SJSA1 (cell line): ENCODE measurements at places on chromosomes 6 and 20.

DNA sequence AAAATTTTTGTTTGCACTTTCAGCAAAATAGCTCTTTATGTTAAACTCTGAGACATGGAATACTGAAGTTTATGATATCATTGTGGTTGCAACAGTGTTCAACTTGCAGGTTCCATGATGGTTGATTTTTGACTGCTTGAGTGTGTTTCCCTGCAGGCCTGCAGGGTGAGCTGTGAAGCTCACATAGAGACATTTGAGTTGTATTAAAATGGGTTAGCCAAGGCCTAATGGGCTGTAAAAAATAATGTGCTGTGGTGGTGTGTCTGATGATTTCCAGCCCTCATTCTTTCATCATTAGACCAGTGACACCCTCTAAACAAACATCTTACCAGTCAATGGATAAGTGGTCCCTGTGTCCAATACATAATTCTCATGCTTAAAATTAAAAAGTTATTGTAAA is 321.4 kb downstream of the FARS2 start:
- DNase-seq: no peak

- DNase-seq: no peak
Measured at GRCh38 chr20:15865553-15865952, 707.7 kb downstream of the KIF16B start.

DNA sequence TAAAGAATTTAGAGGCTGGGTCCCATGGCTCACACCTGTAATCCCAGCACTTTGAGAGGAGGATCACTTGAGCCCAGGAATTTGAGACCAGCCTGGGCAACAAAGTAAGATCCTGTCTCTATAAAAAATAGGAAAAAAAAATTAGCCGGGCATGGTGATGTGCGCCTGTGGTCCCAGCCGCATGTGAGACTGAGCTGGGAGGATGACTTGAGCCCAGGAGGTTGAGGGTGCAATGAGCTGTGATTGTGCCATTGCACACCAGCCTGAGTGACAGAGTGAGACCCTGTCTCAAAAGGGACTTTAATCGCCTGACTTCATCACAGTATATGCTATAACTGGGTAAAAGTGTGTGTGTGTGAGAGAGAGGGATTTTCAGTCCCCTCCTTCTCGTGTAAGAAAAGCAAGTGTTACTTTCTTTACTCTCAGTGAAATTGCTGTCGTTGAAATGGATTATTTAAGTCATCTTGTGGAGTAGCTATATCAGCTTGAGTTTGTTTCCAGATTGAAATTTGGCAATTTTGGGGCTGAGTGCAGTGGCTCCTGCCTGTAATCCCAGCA is 7.5 kb downstream of the NCOA3 start:
- DNase-seq: no peak

DNA sequence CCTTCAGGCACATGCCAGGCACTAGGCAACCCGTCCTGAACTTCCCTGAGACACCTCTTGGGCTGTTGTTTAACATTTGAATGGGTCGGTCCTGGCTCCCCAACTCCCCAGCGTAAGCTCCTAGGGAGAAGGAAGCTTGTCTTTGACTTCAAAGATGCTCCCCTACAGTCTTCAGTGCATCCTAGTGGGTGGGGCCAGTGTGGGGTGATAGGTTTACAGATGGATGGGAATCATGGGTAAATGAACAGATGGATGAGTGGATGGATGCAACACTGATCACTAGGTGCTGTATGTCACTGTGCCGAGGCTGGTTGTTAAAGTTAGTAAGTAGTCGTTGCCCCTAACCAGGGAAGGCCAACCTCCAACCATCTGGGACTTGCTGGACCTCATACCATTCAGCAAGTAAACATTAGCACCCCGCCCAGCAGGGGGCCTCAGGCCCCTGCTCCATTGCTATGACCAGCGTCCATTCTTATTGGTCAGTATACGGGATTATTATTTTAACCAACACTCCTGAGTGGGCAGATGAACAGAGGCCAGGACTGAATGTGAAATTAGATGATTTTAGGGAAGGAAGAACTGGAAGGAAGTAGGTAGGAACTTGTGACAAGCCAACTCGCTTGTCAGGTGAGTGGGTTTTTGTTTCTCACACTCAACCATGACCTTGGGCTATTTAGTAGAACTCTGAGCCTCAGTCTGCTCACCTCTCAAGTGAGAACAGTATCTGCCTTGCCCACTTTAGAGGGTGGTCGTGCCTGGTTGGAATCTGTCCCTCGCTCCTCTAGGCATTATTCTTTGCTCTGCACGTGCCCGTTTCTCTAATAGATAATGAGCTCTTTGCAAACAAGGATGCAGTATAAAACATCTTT is 82.9 kb upstream of the FOXP4 start:
- DNase-seq: peak; percentile 75

- DNase-seq: no peak
Measured at GRCh38 chr6:23663652-23664051, 462.4 kb upstream of the NRSN1 start.

GRCh38 chr6:154277629-154278017 is 79.0 kb downstream of the IPCEF1 start:
- no peak for DNase-seq

GRCh38 chr20:50435397-50436051 is 74.7 kb upstream of the PTPN1 start:
- no peak for DNase-seq

DNA sequence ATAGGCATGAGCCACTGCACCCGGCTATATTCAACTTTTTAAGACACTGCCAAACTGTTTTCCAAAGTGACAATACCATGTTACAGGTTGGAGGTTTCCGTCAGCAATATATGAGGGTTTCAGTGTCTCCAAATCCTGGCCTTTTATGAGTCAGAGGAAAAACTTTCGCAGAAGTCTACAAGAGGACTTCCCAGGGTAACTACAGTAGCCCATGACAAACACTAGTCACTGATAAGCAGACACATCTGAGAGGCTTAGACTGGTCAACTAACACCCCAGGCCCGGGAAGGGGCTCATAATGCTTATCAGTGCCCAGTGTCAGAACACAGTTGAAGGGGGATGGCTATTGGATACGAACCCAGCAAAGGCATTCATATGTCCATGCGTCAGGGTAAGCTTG is 85.4 kb downstream of the SOX4 start:
- peak; percentile 52 for DNase-seq

DNA sequence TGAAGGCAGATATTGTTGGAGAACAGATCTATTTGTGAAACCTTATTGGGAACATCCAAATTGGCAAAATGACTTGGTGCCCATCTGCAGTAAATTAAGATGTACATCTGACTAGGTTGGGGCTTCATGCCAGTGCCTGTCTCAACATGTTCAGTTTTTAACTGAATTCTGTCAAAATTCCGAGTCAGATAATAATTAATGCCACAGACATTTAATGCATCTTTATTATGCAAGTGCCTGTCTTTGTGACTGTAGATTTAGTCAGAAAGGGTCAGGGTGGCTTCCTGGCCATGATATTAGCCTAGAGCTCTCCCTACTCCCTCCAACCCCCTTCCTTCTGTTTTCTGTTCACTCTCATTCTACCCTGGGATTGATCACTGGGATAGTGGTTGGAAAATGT is 199.3 kb upstream of the FLRT3 start:
- DNase-seq: no peak

GRCh38 chr6:35031611-35032529 is 109.3 kb downstream of the TCP11 start:
- peak; percentile 89 for DNase-seq

DNA sequence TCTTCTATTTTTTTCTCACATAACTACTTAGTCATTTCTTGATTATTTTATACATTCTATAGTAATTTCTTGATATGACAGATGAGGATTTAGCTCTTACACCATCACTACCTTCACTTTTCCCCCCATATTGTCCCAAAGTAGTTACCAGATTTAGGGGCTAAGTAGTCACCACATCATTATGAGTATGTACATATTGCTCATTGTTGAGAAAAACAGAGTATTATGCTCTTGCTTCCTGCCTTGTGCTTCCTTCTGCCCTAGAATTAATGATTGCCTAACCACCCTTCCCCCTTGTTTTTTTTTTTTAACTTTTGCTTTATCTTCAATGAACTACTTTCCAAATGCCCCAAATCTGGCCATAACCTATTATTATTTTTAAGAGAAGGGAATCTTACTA is 6.8 kb upstream of the HLA-B start:
- DNase-seq: no peak

DNA sequence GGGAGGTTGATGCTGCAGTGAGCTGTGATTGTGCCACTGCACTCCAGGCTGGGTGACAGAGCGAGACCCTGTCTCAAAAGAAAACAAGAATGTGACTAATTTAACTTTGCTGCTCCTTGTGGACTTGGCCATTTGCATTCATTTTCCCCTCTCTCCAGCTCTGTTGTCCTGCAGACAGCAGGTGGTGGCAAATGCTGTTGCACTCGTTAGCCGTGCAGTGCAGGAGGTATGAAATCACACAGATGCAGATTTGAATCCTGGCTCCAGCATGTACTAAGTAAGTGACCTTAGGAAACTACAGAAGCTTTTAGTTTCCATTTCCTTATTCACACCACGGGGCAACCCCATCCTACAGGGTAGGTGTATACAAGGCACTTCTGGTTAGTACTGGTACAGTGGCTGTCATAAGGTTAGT is 9.6 kb upstream of the BEND3 start:
- DNase-seq: no peak

GRCh38 chr6:43698584-43699349 is 11.2 kb upstream of the MRPS18A start:
- DNase-seq: no peak

GRCh38 chr20:13042458-13042794 is 33.7 kb downstream of the SPTLC3 start:
- no peak for DNase-seq

GRCh38 chr6:29705389-29706231 is 17.6 kb upstream of the HLA-F start:
- DNase-seq: no peak

DNA sequence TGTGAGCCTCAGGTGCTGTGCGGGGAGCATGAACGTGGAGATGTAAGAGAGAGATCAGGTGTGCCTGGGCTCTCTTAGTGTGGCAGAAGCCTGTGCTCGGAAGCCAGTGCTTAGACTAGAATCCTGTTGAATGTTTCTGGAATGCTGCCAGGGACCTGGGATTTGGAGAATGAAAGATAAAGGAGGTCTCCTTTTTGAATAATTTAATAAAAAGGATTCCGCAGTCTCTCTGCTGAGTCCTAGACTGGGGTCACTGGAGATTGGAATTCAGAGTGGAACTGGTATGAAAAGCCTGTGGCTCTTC is 18.8 kb upstream of the EFCAB8 start:
- DNase-seq: no peak

DNA sequence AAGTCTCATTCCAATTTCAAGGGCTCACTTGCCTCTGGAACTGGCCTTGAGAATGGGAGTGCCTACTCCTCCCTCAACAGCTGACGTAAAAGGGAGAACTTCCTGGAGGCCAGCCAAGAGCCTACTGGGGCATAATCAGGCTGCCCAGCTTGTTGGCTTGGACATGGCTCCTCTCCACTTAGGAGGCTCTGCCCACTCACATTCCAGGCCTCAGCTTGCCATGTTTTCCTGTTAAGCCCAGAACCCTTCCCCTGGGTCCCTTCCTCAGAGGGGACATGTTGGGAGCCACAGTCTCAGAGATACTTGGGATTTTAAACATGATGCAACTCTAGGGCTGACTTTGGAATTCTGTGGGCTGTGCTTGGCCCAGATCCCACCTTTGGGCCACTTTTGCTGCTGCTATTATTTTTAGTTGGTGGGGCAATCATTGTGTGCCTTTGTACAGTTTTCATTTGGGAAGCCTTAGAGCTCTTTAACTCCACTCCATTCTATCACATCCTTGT is 31.5 kb upstream of the ADTRP start:
- no peak for DNase-seq

- DNase-seq: no peak
Measured at GRCh38 chr6:116877743-116878142, 701 bp downstream of the RFX6 start.

GRCh38 chr6:56625356-56625755 is 17.3 kb downstream of the DST start:
- DNase-seq: peak; percentile 20

DNA sequence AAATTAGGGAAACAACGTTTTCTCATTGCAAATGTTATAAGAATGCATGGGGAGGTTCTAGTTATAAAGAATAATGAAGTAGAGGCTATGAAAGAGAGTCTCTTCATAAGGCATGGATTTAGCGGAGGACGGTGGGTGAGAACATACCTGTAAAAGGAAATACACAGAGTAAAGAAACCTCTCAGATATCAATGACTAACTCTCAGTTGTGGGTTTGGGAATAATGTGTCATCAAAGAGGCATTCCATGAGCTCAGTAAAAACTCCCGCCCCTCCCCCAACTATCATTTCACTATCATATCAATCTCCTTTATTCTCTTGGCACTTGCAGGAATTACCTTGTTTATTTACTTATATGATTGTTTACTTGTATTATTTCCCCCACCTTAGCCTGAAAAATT is 695.4 kb downstream of the PTPRT start:
- no peak for DNase-seq

DNA sequence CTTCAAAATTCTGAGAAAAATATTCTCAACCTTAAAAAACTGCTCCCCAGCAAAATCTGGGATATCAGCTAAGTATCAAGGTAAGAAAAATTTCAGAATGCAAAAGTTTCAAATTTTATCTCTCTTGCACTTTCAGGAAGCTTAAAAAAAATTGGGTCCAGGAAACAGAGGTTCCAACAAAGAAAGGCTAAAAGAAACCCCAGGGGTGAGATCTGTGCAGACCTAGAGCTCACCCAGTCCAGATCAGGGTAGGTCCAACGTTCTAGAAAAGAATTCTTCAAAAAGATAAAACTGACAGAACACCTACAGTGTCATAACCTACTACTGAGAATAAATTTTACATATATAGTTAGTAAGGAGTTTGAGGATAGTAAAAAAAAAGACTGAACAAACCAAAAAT is 23.5 kb downstream of the ILRUN start:
- no peak for DNase-seq

- no peak for DNase-seq
Measured at GRCh38 chr20:54195483-54196472, 12.1 kb upstream of the PFDN4 start.

GRCh38 chr6:69378326-69378725 is 418.5 kb downstream of the LMBRD1 start:
- DNase-seq: no peak

DNA sequence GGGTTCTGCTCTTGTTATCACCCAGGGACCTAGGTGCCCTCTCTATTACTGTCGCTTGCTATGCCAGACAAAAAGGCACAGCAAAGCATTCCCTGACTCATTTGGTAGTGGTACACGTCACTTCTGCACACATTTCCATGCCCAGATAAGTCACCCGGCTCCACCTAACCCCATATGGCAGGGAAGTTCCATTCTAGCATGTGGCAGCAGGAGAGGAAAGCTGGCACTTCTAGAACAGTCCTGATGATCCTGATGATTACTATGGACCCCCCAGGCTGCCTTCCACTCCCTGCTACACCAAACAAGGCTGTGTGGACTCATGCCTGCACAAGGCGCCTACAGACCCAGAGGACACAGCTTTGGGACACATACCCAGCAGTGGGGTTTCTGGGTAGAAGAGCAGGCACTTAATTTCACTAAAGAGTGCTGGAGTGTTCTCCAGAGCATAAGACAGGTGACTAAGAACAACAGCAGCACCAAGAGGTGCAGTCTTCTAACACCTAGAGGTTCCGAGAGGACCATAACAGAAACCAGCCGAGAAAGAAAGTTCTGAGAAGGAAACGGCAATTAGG is 53.5 kb upstream of the NELFCD start:
- DNase-seq: no peak
